ENCODE measurements at places on chromosomes 12 and 14.
A peak's percentile ranks its signal among the peaks of the same experiment; 100 is the strongest.

DNA sequence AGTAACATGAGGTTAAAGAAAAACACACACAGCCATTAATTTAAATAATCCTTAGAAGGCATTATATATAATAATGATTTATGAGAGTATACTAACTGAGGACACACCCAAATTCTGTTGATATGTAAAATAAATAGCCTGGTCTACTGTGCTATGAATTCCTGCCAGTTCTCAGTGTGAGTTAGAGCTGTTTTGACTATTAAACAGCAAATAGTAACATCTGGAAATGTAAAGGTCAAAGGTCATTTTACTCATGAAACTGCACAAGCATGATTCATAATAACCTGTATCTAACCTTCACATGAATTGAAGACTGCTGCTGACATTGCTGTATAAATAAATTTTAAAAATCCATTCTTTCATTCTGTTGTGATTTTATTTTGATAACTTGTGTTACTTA, 966.7 kb downstream of the SLC6A15 start:
- no peak overlapping the region for H3K27ac ChIP-seq
- H3K4me1 ChIP-seq: no peaks in the 10 kb centered on the region
- H3K27me3 ChIP-seq: no peaks in the 10 kb centered on the region
- no peak overlapping the region for H3K4me3 ChIP-seq

DNA sequence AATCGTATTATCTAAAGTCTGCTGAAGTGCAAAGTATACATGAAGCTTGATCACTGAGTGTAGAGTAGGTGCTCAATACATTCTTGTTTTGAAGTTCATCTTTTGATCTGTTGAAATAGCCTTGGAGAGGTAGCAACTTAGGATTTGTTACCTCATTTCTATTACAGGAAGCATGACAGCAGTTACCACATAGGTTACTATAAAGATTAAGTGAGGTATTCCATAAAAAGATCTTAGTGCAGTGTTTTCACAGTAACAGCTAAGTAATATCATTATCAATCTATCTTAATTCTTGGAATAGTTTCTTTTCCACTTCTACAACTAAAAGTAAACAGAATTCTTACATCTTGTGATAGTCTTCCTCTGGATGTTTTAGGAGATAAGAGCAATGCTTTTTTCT, 50.9 kb downstream of the BTBD7 start:
- H3K36me3 ChIP-seq: no peaks in the 10 kb centered on the region
- peaks cover 15% of the 10 kb centered on the region for H3K4me1 ChIP-seq
- no peak overlapping the region for H3K4me3 ChIP-seq
- no peak for DNase-seq

DNA sequence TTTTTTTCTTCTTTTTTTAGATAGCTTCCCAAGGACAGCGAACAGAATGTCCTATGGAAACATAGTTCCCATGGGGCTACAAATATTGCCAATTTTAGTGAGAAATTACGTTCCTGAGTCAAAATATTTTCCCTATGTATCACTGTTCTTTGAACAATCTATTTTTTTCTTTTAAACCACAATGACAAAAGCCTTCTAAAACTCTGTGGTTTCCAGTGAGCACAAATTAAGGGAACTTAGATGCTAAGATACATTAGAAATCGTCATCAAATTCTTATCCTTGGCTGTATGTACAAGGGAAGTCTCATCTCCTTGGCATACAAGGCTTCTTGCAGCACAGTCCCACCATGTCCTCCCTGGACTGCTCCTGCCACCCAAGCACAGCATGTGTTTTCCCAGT, 17.9 kb downstream of the CPM start:
- H3K27ac ChIP-seq: peak overlapping the region; percentile 34
- H3K4me3 ChIP-seq: no peak overlapping the region
- no peaks in the 10 kb centered on the region for H3K36me3 ChIP-seq
- no peak for DNase-seq

GRCh38 chr14:106872611-106873446, 1346.4 kb downstream of the TMEM121 start:
- no peaks in the 10 kb centered on the region for H3K4me1 ChIP-seq
- DNase-seq: no peak
- no peak overlapping the region for H3K4me3 ChIP-seq
- no peak overlapping the region for H3K27ac ChIP-seq
- H3K36me3 ChIP-seq: no peaks in the 10 kb centered on the region
- H3K27me3 ChIP-seq: no peaks in the 10 kb centered on the region

- H3K4me1 ChIP-seq: no peaks in the 10 kb centered on the region
- peaks cover 94% of the 10 kb centered on the region for H3K36me3 ChIP-seq
- no peaks in the 10 kb centered on the region for H3K27me3 ChIP-seq
- H3K4me3 ChIP-seq: no peak overlapping the region
Observed at GRCh38 chr14:96304956-96305355, 48.9 kb downstream of the BDKRB1 start.

GRCh38 chr14:100588671-100589070, 1.5 kb upstream of the BEGAIN start:
- H3K4me1 ChIP-seq: peaks cover 19% of the 10 kb centered on the region
- peaks cover 69% of the 10 kb centered on the region for H3K27me3 ChIP-seq
- no peak for DNase-seq
- H3K4me3 ChIP-seq: no peak overlapping the region
- H3K27ac ChIP-seq: no peak overlapping the region
- H3K36me3 ChIP-seq: no peaks in the 10 kb centered on the region

DNA sequence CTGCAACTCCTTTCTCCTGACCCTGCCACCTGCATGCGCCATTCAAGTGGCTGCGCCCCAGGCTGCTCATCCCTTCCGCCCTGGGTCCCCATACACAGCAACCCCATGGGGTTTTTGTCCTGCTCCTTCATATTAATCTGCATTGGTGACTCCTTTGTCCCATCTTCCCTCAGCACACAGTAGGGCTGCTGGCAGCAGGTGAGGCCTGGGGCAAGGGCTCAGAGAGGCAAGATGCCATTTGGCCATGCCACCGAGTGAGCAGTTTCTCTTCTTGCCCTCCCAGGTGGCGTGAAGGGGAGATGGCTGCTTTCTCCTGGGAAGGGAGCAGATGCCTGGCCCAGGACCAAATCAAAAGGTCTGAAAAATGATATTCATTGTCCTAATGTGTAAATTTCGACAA, 9.1 kb downstream of the RTL1 start:
- no peak for DNase-seq
- H3K4me3 ChIP-seq: no peak overlapping the region
- H3K36me3 ChIP-seq: no peaks in the 10 kb centered on the region
- no peak overlapping the region for H3K27ac ChIP-seq

DNA sequence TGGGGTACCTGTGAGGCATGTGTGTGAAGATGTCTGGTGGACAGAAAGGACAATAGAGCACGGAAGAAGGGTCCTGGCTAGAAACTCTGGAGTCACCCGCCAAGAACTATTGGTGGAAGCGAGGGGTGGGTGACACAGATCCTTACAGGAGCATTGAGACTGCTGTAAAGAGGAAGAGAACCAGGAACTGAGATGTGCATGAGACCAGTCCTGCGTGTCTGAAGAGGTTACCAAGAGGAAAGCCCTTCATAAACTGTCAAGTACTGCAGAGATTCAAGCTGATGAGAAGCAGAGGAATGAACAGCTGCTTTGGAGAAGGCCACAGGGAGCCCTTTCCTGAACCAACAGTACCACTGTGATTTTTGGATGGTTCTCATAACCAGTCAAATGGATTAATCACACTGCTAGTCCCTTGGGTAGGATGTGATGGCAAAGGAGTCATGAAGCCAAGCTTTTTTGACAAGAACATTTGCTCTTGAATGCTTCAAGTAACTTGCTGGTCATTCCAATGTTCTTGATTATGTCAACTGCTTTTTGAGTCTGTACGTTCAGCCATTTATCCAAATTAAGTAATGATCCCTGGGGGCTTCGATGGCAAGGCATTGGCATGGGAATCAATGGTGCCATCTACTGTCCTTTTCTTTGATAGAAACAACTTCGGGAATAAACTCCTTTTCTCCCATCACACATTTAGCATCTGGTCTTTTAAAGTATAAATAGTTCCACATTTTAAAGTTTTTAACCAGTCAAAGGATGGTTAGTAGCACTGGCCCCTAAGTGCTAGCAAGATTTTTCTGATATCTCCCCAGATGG, 42.9 kb downstream of the GPR135 start:
- no peak overlapping the region for H3K4me3 ChIP-seq
- H3K27ac ChIP-seq: no peak overlapping the region
- H3K27me3 ChIP-seq: no peaks in the 10 kb centered on the region
- no peaks in the 10 kb centered on the region for H3K36me3 ChIP-seq

GRCh38 chr14:105316968-105317510, 2.5 kb downstream of the PACS2 start:
- H3K27ac ChIP-seq: peak overlapping the region; percentile 87
- no peaks in the 10 kb centered on the region for H3K36me3 ChIP-seq
- H3K4me1 ChIP-seq: peaks cover 36% of the 10 kb centered on the region
- H3K4me3 ChIP-seq: peak overlapping the region; percentile 23
- no peaks in the 10 kb centered on the region for H3K27me3 ChIP-seq

GRCh38 chr14:100084591-100084990, 19.4 kb downstream of the EVL start:
- no peaks in the 10 kb centered on the region for H3K36me3 ChIP-seq
- DNase-seq: no peak
- H3K4me3 ChIP-seq: no peak overlapping the region

DNA sequence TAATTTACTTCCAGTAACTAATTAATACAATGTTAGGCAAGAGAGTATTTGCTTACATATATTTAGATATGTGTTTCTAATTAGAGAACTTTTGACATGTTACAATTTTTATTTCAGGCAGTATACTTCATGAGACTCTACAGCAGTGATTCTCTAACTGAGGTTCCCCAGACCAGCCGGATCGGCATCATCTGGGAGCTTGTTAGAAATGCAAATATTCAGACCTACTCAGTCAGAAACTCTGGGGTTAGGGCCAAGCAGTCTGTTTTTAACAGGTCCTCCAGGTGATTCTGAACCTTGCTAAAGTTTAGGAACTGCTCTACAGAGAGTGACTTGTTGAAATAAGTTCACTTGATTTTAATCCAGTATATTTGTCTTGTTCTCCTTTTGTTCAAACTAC, 46.5 kb downstream of the ARID2 start:
- DNase-seq: no peak
- no peaks in the 10 kb centered on the region for H3K27me3 ChIP-seq
- peak overlapping the region; percentile 43 for H3K27ac ChIP-seq
- H3K4me3 ChIP-seq: no peak overlapping the region

- no peak for DNase-seq
- no peak overlapping the region for H3K27ac ChIP-seq
- no peaks in the 10 kb centered on the region for H3K4me1 ChIP-seq
Observed at GRCh38 chr12:88417531-88417930, 162.7 kb downstream of the KITLG start.

- no peak overlapping the region for H3K4me3 ChIP-seq
- H3K36me3 ChIP-seq: no peaks in the 10 kb centered on the region
- H3K27me3 ChIP-seq: no peaks in the 10 kb centered on the region
Observed at GRCh38 chr12:131509701-131510100, 201.2 kb upstream of the SFSWAP start.

- peak overlapping the region; percentile 91 for H3K27ac ChIP-seq
- H3K4me3 ChIP-seq: peak overlapping the region; percentile 71
- no peak for DNase-seq
- peaks cover 93% of the 10 kb centered on the region for H3K4me1 ChIP-seq
Observed at GRCh38 chr14:103123634-103124500, 606 bp downstream of the TNFAIP2 start.

DNA sequence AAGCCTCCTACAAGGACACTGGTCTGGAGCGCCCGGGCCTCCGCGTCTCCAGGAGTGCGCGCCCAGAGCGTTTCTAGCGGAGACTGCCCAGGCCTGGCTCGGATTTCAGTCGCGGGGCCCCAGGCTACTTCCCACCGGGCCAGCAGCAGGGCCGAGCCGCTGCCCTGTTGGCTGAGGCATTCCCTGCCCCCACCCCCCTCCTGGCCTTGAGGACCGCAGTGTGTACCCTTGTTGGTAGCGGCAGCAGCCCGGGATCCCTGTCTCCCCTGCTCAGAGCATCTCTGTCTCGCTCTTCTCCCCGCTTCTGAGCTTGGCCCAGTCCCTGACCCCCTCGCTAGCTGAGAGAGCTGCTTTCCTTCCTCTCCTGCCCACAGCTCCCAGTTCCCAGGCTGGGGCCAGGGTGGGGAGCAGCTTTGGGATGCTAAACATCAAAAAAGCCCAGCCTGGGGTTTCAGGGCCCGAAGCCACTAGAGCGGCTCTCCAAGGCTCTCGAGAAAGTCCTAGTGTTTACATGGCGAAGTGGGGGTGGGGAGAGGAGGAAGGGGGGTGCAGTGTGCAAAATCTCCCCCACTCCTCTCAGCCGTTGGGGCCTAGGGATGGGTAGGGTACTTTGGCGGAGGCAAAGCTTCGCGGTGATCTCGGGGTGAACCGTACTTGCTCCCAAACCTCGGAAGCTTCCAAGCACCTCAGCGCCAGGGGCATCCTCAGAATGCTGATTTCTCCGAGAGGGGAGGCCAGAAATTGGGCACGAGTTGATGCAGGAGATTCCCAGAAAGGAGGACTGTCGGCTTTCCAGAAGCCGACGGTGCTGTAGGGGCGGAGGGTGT, 6.4 kb downstream of the NKX2-1 start:
- no peak overlapping the region for H3K27ac ChIP-seq
- DNase-seq: no peak
- no peaks in the 10 kb centered on the region for H3K36me3 ChIP-seq

GRCh38 chr12:121905746-121906145, 12.6 kb upstream of the CFAP251 start:
- H3K36me3 ChIP-seq: peaks cover 93% of the 10 kb centered on the region
- no peak overlapping the region for H3K4me3 ChIP-seq
- no peaks in the 10 kb centered on the region for H3K27me3 ChIP-seq
- H3K4me1 ChIP-seq: no peaks in the 10 kb centered on the region
- no peak for DNase-seq

DNA sequence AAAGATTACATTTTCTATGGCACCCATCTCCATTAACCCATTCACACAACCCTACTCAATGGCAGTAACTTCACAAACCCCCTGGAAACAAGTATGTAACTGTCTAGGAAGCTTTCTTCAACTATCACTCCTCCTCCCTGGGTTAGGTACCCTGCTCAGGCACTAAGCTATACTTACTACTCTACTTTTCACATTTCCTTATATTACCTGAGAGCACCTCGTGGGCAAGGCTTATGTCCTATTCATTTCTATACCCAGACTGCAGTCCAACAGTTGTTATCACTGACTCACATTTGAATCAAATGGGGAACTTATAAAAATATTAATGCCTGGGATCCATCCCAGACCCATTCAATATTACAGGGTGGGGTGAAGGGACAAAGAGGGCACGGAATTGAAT, 4.6 kb downstream of the PAWR start:
- no peaks in the 10 kb centered on the region for H3K4me1 ChIP-seq
- no peak overlapping the region for H3K27ac ChIP-seq
- peak overlapping the region; percentile 97 for H3K4me3 ChIP-seq
- DNase-seq: no peak
- no peaks in the 10 kb centered on the region for H3K36me3 ChIP-seq

GRCh38 chr14:103260629-103261124, 73.4 kb upstream of the EIF5 start:
- no peak for DNase-seq
- H3K27me3 ChIP-seq: no peaks in the 10 kb centered on the region
